Activated naive CD4-positive, alpha-beta T cell treated with anti-CD3 and anti-CD28 coated beads for 36 hours (primary cell): ENCODE measurements at places on chromosomes 1 and 21. TPM values are rescaled to one million over a fixed set of nuclear protein-coding genes. Genes with fewer than 3 reads are reported as not detected.

PTPRU gene
- total RNA-seq: 0.38 TPM

GRCh38 chr1:64934115-64934877 lies 32.1 kb downstream of the JAK1 start:
- H3K4me1 ChIP-seq: peaks cover 78% of the 10 kb centered on the region
- DNase-seq: no peak
- H3K27me3 ChIP-seq: no peaks in the 10 kb centered on the region
- H3K4me3 ChIP-seq: no peak overlapping the region
- no peak overlapping the region for H3K27ac ChIP-seq

GRCh38 chr1:227362039-227362438 lies 43.7 kb upstream of the CDC42BPA start:
- no peak overlapping the region for H3K27ac ChIP-seq
- H3K4me1 ChIP-seq: no peaks in the 10 kb centered on the region
- no peak for DNase-seq
- peaks cover 3% of the 10 kb centered on the region for H3K27me3 ChIP-seq
- H3K4me3 ChIP-seq: no peak overlapping the region

- no peaks in the 10 kb centered on the region for H3K36me3 ChIP-seq
- H3K27me3 ChIP-seq: peaks cover 49% of the 10 kb centered on the region
- no peak within 1 kb of the TSS for H3K27ac ChIP-seq
- peaks cover 14% of the 10 kb centered on the region for H3K4me1 ChIP-seq
- DNase-seq: no peak
Observed at GRCh38 chr1:156676820-156677615, at the start of gene NES. Gene NES, minus strand, starts transcription at chr1:156677407. Its CDS starts 143 bp downstream, at chr1:156677264.

DNA sequence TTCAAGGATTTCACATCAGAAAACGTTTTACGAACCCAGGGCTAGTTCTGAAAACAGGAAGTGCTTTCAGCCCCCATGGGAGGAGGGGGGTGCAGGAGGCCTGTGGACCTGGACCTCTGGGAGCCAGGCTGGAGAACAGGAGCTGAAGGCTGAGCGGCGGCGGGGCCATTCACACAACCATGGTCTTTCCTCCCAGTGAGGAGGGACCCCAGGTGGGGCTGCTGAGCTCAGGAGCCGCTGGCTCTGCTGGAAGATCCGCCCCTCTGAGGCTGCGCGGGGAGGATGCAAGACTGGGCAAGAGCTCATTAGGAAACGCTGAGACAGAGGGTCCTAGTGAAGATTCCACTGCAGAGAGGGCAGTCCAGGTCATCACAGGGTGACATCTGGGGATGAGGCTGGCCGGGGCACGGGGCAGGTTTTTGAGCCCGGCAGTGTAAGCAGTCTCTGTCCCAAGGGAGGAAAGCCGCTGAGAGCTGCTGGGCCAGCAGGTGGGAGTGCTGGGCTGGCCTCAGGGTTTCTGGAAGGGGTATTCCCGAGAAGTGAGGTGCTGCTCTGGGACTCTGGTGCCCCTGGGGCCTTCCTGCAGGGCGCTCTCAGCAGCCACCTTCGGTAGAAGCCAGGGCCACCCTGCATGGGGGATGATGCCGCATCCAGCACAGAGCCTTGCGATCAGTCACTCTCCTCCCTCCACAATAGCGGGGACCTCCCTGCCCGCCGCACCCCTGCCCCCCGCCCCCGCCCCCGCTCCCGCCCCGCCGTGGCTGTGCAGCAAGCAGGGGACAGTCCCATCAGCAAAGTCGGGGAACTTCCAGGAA lies 7.5 kb downstream of the MX2 start:
- H3K4me1 ChIP-seq: peaks cover 69% of the 10 kb centered on the region
